Type B pancreatic cell (in vitro differentiated cells): ENCODE measurements at places on chromosomes 1 and 21.

DNA sequence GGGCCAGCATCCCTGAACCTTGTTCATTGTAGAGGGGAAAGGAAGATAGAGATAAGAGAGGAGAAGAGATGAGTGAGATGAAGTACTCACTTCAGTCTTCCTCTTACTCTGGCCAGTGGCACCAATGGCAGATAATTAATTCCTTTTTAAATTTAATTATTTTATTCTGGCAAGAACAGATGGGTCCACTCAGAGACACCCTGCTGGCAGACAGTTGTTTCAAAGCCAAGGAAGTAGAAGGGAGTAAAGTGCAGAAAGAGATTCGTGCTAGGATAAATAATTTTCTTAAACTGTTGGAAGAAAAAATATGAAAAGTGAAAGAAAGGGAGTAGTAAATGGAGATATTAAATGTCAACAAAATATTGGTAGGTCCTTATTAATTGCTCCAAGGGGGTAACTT is 7.7 kb upstream of the GJA5 start:
- no peak for DNase-seq

- DNase-seq = no peak
These were observed 31.8 kb upstream of the KCNQ4 start for GRCh38 chr1:40751802-40752201.

DNA sequence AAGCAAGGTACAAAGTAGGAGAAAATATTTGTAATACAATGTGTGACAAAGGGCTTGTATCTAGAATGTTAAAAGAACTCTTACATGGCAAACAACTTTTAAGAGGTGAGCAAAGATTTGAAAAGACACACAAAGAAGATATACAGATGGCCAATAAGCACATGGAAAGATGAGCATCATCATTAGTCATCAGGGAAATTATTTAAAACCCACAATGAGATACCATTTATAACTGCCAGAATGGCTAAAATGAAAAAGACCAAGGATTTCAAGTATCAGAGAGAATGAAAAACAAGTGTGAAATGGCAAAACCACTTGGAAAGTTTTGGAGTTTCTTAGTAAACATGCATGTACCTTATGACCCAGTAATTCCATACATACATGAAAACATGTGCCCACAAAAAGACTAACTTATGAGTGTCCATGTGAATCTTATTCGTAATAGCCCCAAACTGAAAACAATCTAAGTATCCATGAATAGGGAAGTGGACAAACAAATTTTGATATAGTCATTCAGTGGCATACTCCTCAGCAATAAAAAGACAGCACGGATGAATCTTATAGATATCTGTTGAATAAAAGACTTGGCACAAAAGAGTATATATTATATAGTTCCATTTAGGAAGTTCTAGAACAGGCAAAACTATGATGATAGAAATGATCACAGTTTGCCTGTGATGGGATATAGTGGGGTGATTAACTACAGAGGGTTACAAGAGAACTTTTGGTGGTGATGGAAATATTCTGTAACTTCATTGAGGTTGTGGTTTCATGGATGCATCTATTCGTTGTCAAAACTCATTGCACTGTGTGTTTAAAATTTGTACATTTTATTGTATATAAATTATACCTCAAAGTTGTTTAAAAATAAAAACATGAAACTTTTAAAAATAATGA is 82.0 kb downstream of the DISP1 start:
- no peak for DNase-seq

DNA sequence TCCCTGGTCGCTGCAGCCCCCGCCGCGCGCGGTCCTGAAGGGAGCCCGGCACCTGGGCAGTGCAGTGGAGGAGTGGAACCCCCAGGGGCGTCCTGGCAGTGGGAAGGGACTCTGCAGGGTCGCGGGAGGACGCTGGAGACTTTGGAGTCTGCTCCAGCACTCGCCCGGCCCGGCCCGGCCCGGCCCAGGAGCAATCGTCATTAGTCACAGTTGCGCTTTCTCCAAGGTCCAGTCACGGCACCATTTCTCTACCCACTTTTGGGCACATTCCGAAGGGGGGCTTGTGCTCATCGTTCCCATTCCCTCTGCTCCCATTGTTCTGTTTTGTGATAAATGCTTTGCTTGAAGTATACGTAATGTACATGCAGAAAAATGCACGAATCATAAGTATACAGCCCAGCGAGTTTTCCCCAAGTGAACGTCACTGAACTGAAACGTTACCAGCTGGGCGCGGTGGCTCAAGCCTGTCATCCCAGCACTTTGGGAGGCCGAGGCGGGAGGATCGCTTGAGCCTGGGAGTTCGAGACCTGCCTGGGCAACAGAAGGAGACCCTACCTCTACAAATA is 999 bp downstream of the THAP3 start:
- no peak for DNase-seq

DNA sequence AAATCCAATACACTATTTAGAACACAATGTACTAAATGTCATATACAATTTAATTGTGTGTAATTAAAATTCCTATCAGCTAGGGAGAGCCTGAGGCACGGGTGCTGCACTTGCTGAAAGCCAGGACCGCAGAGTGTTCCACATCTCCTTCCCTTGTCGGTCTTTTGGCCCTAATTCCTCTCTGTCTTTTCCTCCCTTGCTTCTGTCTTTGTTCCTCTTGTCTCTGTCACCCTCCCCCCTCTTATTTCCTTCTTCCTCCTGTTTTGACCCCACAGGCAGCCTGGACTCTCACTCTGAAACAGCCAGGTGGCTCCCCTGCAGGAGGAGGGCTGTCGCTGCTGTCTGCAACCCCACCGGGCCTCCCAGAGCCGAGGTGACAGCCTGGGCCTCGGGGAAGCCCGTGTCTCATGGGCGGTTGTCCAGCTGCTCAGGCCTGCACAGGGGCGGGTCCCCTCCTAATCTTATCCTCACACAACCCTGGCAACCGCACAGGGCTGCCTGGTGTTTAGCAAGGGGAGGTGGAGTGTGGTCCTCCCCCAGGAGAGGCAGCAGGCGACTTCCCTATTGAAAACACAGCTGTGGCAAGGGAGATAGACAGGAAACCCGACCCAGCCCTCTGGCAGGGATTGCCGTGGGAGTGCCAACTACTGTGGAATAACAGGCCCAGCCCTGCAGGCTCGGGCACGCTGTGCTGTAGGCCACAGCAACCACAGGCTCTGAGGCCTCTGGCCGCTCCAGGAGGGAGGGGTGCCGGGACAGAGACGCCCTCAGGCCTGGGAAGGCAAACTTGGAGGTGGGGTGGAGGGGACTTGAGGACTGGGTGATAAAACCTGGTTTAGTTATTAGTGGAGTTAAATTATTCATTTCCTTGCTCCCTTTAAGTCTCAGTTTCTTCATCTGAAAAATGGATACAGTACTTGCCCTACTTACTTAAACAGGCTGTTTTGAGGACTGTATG is 68.8 kb upstream of the WDR26 start:
- DNase-seq = peak; percentile 70

- no peak for DNase-seq
These were observed 1.1 kb upstream of the PRXL2B start for GRCh38 chr1:2585318-2586092.

GRCh38 chr1:63638471-63638870 is 45.3 kb downstream of the PGM1 start:
- DNase-seq = no peak
